ENCODE measurements at places on chromosomes 3 and 15. TPM values are rescaled to one million over a fixed set of nuclear protein-coding genes. Genes with fewer than 3 reads are reported as not detected.

Gene ZKSCAN7
- 4.5 TPM for total RNA-seq

Gene MAGI1
- 13.8 TPM for total RNA-seq

GRCh38 chr3:100110162-100110561, 4.1 kb downstream of the FILIP1L start:
- H3K4me1 ChIP-seq, result peaks cover 18% of the 10 kb centered on the region
- no peaks in the 10 kb centered on the region for H3K27me3 ChIP-seq
- H3K4me3 ChIP-seq, result no peak overlapping the region
- H3K27ac ChIP-seq, result no peak overlapping the region
- H3K36me3 ChIP-seq, result no peaks in the 10 kb centered on the region

- H3K27me3 ChIP-seq, result peaks cover 64% of the 10 kb centered on the region
- H3K27ac ChIP-seq, result no peak overlapping the region
- no peak overlapping the region for H3K4me3 ChIP-seq
- DNase-seq, result no peak
- no peaks in the 10 kb centered on the region for H3K36me3 ChIP-seq
Measured at GRCh38 chr3:10520072-10520471, 14.7 kb upstream of the ATP2B2 start.

DNA sequence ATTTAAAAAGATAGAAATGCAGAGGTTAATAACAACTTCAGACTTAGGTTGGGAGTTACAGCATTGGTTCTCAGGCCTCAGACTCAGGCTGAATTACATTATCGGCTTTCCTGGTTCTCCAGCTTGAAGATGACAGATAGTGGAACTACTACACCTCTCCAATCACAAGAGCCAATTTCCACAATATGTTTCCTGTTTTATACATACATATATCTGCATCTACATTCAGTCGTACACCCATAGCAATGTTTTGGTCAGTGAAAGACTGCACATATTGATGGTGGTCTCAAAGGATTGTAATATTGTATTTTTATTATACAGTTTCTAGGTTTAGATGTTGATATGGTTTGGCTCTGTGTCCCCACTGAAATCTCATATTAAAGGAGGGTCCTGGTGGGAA, 35.4 kb downstream of the AADACL2 start:
- no peak for DNase-seq
- H3K4me1 ChIP-seq, result peaks cover 31% of the 10 kb centered on the region
- no peak overlapping the region for H3K27ac ChIP-seq
- H3K4me3 ChIP-seq, result no peak overlapping the region
- H3K27me3 ChIP-seq, result no peaks in the 10 kb centered on the region
- H3K36me3 ChIP-seq, result no peaks in the 10 kb centered on the region

DNA sequence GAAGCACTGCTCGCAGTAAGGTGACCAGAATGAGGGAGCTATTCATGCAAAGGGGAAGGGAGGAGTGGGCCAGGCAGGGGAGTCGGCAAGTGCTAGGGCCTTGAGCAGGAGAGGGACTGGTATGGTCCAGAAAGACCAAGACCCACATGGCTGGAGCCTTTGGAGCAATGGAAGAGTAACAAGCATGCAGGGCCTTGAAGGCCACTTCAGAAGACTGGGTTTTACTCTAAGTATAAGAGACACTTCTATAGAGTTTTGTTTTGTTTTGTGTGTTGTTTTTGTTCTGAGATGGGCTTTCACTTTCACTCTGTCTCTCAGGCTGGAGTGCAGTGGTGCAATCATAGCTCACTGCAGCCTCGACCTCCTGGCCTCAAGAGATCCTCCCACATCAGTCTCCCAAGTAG, 42.0 kb downstream of the BFSP2 start:
- no peaks in the 10 kb centered on the region for H3K27me3 ChIP-seq
- DNase-seq, result no peak
- H3K27ac ChIP-seq, result no peak overlapping the region
- no peak overlapping the region for H3K4me3 ChIP-seq

DNA sequence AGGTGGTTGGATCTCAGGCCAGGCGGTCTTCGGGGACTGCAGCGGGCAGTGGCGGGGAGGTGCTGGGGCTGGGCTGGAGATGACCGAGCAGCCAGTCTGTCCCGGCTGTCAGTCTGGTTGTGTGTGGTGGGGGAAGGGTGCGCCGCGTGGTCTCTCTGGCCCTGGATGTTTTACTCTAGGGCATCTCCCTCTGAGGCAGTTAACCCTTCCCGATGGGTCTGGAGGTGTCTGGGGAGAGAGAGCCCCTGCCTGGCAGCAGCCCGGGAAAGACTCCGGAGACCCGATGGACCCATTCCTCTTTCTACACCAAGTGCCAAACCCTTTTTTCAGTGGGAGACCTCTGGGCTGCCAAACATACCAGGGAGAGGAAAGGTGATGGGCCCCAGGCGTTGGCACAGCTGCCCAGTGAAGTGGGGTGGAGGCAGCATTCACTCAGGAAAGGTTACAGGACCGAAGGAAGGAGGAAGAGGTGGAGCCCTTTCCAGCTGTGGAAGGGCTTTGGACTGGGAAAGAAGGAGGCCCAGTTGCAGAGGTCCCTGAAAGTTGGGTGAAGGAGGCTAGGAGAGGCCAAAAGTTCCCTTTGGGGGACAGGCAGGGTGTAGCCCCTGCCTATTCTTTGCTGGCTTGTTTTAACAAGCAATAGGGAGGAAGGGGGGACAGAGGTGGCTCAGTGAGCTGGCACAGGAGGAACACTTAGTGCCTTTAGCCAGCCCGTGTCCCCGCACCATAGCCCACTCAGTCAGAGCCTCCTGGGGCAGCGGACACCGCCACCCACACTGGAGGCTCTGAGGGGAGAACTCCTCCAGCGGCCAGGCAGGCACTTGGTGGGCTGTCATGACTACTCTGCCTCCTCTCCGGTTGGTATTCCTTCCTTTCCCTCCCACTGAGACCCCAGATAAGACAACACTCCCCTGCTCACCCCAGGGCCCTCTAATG, 2.7 kb upstream of the BAHD1 start:
- no peak overlapping the region for H3K27ac ChIP-seq
- H3K36me3 ChIP-seq, result no peaks in the 10 kb centered on the region
- H3K4me1 ChIP-seq, result peaks cover 14% of the 10 kb centered on the region

- DNase-seq, result peak; percentile 11
- H3K4me3 ChIP-seq, result no peak overlapping the region
- H3K4me1 ChIP-seq, result no peaks in the 10 kb centered on the region
Measured at GRCh38 chr3:175325440-175325839, 466.3 kb downstream of the NAALADL2 start.

DNA sequence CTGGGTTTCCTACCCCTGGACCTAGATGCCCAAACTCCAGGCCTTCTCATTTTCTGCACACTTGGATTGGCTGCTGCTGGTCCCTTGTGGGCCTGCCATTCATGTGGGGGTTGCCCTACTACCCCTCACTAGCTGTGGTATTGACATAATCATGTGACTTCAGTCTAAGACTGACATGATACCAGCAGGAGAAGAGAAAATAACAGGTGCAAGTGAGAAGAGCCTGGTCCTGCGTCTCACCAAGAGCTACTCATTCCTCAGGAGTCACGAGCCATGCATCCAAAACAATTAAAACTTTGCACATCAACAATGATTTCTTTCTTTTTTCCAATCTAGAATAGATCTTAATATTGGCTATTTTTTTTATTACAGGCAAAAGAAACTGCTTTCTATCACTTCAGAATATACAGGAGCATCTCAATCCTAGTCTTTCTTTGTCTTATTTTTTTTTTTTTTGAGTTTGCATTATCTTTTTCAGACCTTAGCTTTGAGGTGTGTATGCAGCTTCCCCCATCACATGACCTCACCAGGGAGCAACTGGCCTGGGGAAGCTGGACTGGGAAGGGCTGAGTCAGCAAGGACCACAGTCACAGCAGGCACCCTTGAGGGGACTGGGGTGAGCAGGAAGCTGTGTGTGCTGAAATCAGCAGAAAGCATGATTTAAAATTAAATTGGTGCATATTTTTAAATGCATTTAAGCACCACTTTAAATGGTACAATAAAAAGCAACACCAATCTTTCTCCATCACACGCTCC, 27.6 kb downstream of the SLC9A9 start:
- H3K27ac ChIP-seq, result no peak overlapping the region
- H3K27me3 ChIP-seq, result no peaks in the 10 kb centered on the region
- DNase-seq, result no peak
- H3K4me1 ChIP-seq, result 0 out of 2 replicates have a peak, but pooled peaks cover 9% of the 10 kb centered on the region
- H3K4me3 ChIP-seq, result no peak overlapping the region

- no peak overlapping the region for H3K4me3 ChIP-seq
- no peaks in the 10 kb centered on the region for H3K27me3 ChIP-seq
- H3K27ac ChIP-seq, result no peak overlapping the region
- no peaks in the 10 kb centered on the region for H3K4me1 ChIP-seq
- H3K36me3 ChIP-seq, result no peaks in the 10 kb centered on the region
Measured at GRCh38 chr3:192645437-192645836, 81.9 kb downstream of the FGF12 start.

- H3K4me1 ChIP-seq, result no peaks in the 10 kb centered on the region
- no peak for DNase-seq
- no peaks in the 10 kb centered on the region for H3K36me3 ChIP-seq
- H3K27me3 ChIP-seq, result no peaks in the 10 kb centered on the region
Measured at GRCh38 chr15:94493176-94493575, 261.8 kb downstream of the MCTP2 start.

DNA sequence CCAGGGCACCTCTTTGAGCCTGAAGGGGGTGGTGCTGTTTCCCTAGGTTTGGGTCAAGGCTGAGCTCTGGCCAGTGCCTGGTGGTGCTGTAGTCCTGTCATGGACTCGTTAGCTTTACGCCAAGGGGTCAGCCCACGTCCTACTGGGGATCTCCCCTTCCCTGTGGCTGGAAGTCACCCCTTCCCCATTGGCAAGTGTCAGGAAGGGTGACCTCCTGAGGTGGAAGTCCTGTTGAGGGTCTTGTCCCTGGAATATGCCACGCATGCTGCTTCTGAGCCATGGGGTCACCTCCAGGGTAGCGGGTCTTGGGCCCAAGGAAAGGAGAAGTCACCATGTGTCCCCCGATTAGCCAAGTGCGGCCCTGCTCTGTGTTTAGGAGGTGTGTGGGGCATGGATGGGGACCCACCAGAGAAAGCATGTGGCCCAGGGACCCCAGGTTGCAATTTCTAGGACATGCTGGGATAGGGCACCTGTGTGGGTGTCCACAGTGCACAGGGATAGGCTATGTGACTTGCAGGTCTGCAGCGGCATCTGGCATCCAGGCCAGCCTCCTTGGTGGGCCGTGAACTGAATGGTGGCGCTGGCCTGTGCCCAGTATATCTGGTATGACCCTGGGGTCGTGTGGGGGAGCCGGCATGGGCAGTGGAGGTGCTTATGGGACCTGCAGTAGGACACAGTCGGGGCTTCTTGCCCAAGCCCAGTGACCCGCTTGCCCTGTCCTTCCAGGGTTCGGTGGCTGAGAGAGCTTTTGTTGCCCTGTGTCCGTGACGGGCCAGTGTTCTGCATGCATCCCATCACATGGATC, 226.7 kb downstream of the SNRPN start:
- no peaks in the 10 kb centered on the region for H3K27me3 ChIP-seq
- no peak overlapping the region for H3K4me3 ChIP-seq
- H3K4me1 ChIP-seq, result no peaks in the 10 kb centered on the region
- no peak overlapping the region for H3K27ac ChIP-seq
- H3K36me3 ChIP-seq, result no peaks in the 10 kb centered on the region
- DNase-seq, result no peak

Measured in GM23248 (cell line).